Bladder microvascular endothelial cell (primary cell): ENCODE measurements at places on chromosomes 12 and 14. TPM values are rescaled to one million over a fixed set of nuclear protein-coding genes. Genes with fewer than 3 reads are reported as not detected.

The RNFT2 gene
- total RNA-seq = 1.1 and 2.9 TPM in 2 replicates

The PIK3C2G gene
- total RNA-seq = under 0.01 and 5.7 TPM in 2 replicates

The MYF6 gene
- total RNA-seq = not detected in 2 replicates

The SLC5A8 gene
- not detected in 2 replicates for total RNA-seq

The PRKCH gene
- total RNA-seq = 226 and 458 TPM in 2 replicates

The OR8S1 gene
- not detected in 2 replicates for total RNA-seq

The OVCH1 gene
- not detected in 2 replicates for total RNA-seq

The TMEM132C gene
- not detected in 2 replicates for total RNA-seq

The KRT71 gene
- total RNA-seq = not detected in 2 replicates

The ADAM21 gene
- total RNA-seq = 0.32 and 0.44 TPM in 2 replicates

The CAPRIN2 gene
- 6.2 and 13.2 TPM in 2 replicates for total RNA-seq

The RNF212B gene
- total RNA-seq = not detected in 2 replicates

The RTN1 gene
- 0.06 and 0.16 TPM in 2 replicates for total RNA-seq

The CCDC63 gene
- total RNA-seq = not detected in 2 replicates

The CSAD gene
- 3.2 and 9.0 TPM in 2 replicates for total RNA-seq

The MGP gene
- total RNA-seq = 35.1 and 54.2 TPM in 2 replicates
